ENCODE measurements at places on chromosomes 7 and 10.

DNA sequence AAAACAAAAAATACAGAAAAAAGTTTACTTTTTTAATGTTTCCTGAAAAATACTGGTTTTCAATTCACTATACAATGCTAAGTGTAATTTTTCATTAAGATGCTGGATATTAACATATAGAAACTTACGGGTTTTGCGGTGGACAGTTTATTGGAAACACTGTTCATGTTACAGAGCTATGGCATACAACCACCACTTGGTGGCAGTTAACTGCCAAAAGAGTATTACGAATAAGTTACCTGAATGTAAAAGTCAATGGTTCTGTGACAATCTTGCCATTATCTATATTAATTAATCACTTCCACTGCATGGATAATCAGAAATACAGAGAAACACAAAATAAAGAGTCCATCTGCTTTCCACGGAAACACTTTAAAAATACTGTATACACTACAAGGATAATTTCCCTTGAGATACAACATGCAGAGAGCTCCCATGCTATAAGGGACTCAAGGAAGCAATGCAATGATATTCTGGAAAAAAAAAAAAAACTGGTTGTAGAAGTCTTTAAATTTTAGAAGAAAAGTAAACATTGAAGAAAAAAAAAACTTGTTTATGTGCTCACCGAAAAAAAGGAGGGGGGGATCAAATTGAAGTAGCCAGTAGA, 97.0 kb downstream of the TPK1 start:
- DNase-seq, result peak; percentile 3

GRCh38 chr7:41747961-41748360, 45.1 kb upstream of the INHBA start:
- DNase-seq, result no peak

DNA sequence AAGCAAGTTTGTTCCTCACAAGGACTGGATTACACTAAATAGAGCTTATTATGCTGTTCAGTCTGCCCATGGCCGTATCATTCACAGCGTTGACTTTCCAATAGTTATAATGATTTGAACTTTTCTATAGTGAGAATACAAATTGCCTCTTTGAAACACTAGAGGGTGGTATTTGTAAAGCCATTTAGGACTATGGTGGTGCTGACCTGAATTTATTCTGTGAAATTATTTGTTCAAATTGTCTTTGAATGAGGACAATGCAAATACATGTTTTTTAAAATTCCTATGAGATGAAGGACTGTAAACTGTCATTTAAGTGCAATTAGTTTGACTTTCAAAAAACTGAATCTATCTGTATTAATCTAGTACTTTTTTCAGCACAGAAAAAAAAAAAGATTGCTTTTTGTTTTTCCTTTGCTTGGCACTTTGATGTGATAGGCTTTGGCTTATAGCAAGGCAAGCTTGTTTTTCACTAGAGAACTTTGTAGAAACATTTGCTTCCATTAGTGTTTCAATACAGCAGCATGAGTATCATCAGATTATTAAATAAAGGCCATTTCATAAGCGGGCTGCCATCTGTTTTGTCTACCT, 122.7 kb upstream of the TMEM229A start:
- DNase-seq, result no peak

- DNase-seq, result no peak
Observed at GRCh38 chr10:82811621-82812020, 936.6 kb downstream of the NRG3 start.

GRCh38 chr7:45920502-45921380, at the start of gene IGFBP3:
Gene IGFBP3 (minus strand): TSS chr7:45921272. CDS start chr7:45921140, 132 bp downstream.
- DNase-seq, result no peak

- DNase-seq, result no peak
Observed at GRCh38 chr7:11221984-11222383, 248.3 kb downstream of the PHF14 start.

DNA sequence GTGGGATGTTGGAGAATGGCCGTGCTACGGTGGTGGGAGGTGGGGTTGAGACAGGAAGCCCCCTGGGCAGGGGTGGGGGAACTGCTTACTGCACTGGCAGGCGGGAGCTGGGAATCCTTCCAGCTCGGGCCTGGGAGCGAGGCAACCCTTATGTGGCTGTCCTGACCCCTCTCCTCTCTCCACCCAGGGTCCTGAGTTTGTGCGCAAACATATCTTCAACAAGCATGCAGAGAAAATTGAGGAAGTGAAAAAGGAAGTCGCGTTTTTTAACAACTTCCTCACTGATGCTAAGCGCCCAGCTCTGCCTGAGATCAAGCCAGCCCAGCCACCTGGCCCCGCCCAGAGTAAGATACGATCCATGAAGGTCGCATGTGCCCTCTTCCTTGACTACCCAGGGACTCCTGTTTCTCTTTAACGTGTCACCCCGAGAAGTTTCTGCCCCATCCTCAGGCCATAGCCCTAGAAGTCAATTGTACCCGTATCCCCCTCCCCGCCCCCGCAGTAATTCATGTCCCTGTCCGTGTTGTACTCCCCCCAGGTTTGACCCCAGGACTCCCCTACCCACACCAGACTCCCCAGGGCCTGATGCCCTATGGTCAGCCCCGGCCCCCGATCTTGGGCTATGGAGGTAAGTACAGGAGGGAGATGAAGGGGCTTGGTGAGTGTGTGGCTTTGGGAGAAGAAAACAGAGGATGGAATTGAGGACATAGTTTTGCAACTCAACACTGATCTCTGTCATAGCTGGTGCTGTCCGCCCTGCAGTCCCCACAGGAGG, 1.8 kb downstream of the UFSP1 start:
- peak; percentile 45 for DNase-seq

- no peak for DNase-seq
Observed at GRCh38 chr10:30411263-30411662, 22.7 kb upstream of the MAP3K8 start.

DNA sequence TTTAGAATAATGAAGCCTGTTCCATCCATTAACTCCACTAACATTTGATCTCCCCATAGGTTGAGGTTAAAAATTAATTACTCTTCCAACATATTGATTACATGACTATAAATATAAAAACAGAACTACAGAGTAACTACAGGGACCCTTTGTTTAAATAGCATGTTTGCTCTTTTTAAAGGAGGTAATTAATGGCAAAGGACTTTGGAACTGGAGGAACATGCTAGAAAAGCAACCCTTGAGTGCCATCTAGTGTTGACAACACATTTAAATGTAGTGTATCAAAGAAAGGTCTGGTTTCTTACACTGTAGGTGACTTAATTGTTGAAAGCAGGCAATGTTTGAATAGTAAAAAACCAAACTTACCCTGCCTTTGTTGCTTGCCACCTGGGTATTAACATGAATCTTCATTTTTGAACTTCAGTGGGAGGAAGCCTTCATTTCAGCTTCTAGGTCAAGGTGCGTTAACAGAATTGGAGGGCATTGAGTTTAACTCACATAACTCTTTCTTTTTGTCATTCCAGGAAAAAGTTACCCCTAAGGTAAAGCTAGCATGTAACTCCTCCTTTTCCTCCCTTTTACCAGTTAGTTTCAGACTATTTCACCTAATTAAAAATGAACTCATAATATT, 52.6 kb upstream of the CAPZA2 start:
- no peak for DNase-seq

DNA sequence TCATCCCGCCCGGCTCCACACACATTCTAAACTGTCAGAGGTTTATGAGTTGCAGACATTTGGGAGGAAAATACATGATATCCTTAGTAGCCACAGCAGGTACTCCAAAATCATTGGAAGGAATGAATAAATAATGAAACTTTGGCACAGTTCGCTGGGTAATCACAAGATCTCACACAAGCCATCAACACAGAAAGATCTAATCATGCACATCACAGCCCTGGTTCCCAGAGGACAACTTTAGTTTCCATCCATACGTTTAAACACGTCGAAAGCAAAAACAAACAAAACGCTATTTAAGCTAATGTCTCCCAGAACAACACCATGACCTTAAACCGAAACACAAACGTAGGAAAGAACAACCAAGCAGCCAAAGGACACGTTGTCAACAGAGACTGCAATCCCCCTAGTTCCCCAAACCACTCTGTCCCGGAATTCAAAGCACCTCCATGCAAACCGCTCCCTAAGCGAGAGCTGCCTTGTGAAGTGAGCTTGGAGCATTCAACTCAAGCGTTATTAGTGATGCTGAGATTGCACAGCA, 12.3 kb downstream of the SVIL start:
- no peak for DNase-seq

- DNase-seq, result no peak
Observed at GRCh38 chr7:115229401-115230105, 307.7 kb downstream of the MDFIC start.

GRCh38 chr10:118735294-118735693, 19.5 kb downstream of the CACUL1 start:
- DNase-seq, result no peak

- DNase-seq, result no peak
Observed at GRCh38 chr10:3624367-3624766, 160.6 kb downstream of the KLF6 start.

- no peak for DNase-seq
Observed at GRCh38 chr10:63757067-63757466, 235.9 kb downstream of the REEP3 start.

DNA sequence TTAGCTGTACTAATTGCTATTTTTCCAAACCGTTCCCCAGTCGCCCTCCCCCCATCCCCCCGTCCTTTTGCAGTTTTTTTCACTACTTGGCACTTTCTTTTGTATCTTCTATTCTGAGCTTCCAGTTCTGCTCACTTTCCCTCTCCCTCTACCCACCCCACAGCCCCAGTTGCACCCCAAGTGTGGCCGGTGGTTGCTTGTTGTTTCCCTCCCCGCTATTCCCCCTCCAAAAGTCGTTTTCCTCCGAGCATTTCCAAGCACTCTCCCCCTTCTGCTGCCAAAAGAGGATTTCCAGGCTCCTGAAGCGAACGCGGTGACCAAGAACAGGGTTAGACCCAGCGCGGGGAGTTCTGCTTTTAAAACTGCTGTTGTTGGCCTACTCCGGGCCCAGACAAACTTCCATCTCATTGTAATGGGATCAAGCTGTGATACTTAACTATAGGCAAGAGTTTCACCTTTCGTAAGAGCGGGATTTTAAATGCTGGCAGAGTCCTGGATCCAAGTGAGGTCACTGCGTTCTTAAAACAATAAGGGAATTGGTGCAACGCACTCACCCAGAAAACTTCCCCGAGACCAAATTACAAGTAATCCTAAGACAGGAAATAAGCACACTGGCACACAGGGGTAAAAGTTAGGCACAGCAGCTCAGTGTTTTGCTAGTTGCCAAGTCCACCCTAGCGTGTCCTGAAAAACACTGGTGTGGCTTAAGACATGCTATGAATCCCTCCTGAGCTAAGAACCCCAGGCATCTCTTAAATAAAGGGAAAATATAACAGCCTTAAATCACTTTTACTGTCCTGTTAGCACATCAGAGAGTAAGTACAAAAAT, 1.5 kb upstream of the RGS10 start:
- no peak for DNase-seq

GRCh38 chr7:64308016-64308270, 5.8 kb upstream of the ZNF736 start:
- no peak for DNase-seq

GRCh38 chr7:142595816-142596516, 153.3 kb upstream of the PRSS1 start:
- DNase-seq, result no peak

DNA sequence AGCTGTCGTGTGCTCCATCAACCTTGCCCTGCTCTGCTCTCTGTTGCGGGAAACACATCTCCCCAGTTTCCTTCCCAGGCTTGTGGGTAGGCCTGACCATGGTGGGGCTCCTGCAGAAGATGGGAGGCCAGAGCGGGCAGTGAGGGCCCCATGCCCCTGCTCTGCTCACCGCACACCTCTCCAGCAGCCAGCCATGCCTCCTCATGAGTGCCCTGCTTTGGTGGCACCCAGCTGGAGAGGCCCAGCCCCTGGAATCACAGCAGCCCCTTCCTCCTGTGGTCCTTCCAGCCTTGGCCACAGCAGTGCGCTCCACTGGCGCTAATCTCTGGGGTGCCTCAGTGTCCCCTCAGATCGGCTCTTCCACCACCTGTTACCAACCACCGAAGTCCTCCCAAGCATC, 4.2 kb upstream of the OPN4 start:
- DNase-seq, result no peak

GRCh38 chr10:33022691-33023090, 64.7 kb upstream of the ITGB1 start:
- no peak for DNase-seq
